ENCODE measurements at places on chromosomes 16 and 17. TPM values are rescaled to one million over a fixed set of nuclear protein-coding genes. Genes with fewer than 3 reads are reported as not detected.

GRCh38 chr17:28944862-28945741 is 6.2 kb downstream of the PHF12 start:
- H3K36me3 ChIP-seq = no peaks in the 10 kb centered on the region
- no peak overlapping the region for H3K4me3 ChIP-seq
- peaks cover 9% of the 10 kb centered on the region for H3K4me1 ChIP-seq
- H3K27me3 ChIP-seq = no peaks in the 10 kb centered on the region
- no peak overlapping the region for H3K27ac ChIP-seq

DNA sequence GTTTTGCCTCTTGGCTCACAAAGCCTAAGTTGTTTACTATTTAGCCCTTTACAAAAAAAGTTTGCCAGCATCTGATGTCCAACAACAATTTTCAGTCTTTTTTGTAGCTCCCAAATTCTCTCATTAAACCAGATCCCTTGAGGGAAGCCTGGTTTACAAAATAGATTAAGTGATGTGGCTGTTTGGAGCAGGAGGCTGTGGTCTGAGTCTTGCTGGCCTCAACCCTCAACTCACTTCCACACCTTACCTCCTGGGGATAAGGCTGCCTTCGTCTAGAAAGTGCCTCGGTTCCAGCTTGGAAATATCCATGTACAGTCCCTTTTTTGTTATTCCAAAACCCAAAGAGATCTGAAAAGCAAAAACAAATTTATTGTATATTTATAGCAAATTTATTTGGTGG is 138.4 kb downstream of the WWOX start:
- no peaks in the 10 kb centered on the region for H3K36me3 ChIP-seq
- H3K27me3 ChIP-seq = no peaks in the 10 kb centered on the region
- H3K4me1 ChIP-seq = no peaks in the 10 kb centered on the region
- H3K27ac ChIP-seq = no peak overlapping the region
- DNase-seq = no peak

The KDM6B gene
- total RNA-seq = 45.6 TPM

The CCL14 gene
- 6.8 TPM for total RNA-seq

GRCh38 chr17:12813664-12814063 is 24.4 kb downstream of the ARHGAP44 start:
- H3K36me3 ChIP-seq = no peaks in the 10 kb centered on the region
- H3K27ac ChIP-seq = no peak overlapping the region
- no peak for DNase-seq

GRCh38 chr16:29663016-29663806 is at the start of gene SPN:
SPN (plus strand) TSS chr16:29663247; CDS start chr16:29663729, 482 bp downstream.
- DNase-seq = peak; percentile 67
- no peaks in the 10 kb centered on the region for H3K27me3 ChIP-seq
- peak within 1 kb of the TSS; percentile 28 for H3K4me3 ChIP-seq
- peaks cover 14% of the 10 kb centered on the region for H3K4me1 ChIP-seq

DNA sequence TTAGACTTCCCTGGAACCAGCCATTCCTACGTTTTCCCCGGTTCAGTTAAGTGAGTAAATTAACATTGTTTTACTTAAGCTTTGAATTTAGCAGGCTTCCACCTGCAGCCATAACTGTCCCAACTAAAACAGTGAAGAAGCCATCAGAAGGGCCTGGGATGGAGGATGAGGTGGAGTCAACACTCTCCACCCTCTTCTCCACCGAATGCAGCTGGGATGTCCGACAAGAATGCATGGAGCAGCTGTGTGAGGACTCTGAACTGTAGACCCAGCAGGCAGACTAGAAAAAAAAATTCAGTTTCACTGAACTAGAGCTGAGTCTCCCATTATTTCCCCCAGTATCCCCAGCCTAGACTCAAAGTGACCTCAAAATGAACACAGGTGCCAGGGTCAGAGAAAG is 114.8 kb downstream of the C16orf95 start:
- H3K27me3 ChIP-seq = no peaks in the 10 kb centered on the region
- no peaks in the 10 kb centered on the region for H3K36me3 ChIP-seq
- no peak overlapping the region for H3K27ac ChIP-seq
- no peak overlapping the region for H3K4me3 ChIP-seq
- no peaks in the 10 kb centered on the region for H3K4me1 ChIP-seq
- DNase-seq = no peak

DNA sequence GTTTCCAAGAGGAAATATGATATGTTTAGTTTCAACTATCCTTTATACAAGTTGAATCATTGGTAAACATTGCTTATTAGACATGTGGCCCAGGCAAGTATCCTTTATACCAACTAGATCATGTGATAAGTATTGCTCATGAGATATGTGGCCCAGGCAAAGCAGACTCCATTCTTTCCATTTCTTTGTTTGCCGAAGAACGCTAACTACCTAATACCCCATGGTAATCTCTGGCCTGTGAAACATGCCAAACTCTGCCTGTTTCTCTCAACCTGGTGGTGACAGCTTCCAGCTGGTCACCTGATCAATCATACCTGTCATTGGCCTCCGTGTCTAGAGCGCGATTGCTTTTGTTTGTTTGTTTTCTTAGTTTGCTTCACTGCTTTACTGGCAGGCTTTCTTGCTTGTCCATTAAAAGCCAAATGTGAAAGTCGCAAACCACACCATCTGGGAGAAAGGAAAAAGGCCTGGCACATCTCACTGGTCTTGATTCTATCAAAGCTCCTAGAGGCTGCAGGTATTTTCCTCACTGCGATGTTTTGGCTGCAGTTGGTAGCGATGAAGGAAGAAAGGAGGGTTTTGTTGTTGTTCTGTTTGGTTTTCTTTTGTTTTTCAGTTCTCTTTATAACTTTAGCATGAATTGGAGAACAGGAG is 686.2 kb downstream of the KCNJ2 start:
- no peak overlapping the region for H3K27ac ChIP-seq
- H3K36me3 ChIP-seq = no peaks in the 10 kb centered on the region
- no peak for DNase-seq
- no peaks in the 10 kb centered on the region for H3K27me3 ChIP-seq

DNA sequence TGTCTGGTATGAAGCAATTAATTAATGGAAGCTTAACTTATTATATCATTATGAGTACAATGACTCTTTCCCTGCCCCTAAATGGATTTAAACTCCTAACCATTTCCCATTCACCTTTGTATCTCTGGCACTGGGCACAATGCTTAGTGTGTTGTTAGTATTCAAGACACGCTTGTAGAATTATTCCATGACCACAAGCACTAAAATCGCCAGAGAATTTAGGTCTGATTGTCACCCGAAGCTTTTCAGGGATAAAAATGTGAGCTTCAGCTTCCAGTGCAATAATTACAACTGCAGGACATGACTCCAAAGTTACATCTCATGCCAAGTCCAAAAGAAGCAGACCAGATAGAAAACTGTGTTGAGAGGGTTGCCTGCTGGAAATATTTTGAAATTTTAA is 101.6 kb downstream of the CDH8 start:
- no peaks in the 10 kb centered on the region for H3K27me3 ChIP-seq
- no peak overlapping the region for H3K27ac ChIP-seq
- H3K4me1 ChIP-seq = no peaks in the 10 kb centered on the region
- DNase-seq = no peak
- no peak overlapping the region for H3K4me3 ChIP-seq

DNA sequence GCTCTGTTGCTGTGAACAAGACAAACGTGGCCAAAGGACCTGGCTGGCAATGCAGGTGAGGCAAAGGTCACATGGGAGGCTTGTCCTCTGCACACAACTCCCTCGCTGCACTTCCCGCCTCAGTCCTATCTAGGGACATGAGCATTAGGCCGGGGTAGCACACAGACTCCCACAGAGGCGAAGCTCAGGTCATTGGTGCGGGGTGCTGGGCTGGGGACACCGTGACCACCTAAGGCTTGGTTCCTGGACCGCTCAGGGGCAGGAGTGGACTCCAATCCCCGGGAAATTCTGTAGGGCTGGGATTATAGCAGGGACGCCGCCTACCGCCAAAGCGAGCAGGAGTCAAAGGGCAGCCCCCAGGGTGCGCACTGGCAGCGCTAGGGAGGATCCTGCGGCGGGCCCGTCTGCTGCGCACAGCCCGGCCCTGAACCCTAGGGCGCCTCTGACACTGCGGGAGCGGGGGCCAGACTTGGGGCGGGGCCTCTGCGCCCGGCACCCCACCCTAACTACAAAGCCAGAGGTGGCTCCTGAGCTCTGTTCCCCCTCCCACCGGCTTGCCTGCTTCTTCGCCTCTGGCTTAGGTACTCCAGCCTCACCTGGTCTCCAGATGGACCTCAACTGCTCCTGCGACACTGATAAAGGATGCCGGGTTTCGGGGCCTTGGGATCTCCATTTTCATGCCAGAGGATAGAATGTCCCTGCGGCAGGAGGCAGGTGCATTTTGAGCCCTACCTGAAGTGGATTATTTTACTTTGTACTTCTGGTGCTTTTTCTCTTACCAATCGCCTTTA is 3.9 kb upstream of the MT1B start:
- no peak overlapping the region for H3K27ac ChIP-seq
- H3K4me1 ChIP-seq = peaks cover 7% of the 10 kb centered on the region
- H3K27me3 ChIP-seq = no peaks in the 10 kb centered on the region
- no peak overlapping the region for H3K4me3 ChIP-seq
- H3K36me3 ChIP-seq = no peaks in the 10 kb centered on the region
- peak; percentile 65 for DNase-seq

DNA sequence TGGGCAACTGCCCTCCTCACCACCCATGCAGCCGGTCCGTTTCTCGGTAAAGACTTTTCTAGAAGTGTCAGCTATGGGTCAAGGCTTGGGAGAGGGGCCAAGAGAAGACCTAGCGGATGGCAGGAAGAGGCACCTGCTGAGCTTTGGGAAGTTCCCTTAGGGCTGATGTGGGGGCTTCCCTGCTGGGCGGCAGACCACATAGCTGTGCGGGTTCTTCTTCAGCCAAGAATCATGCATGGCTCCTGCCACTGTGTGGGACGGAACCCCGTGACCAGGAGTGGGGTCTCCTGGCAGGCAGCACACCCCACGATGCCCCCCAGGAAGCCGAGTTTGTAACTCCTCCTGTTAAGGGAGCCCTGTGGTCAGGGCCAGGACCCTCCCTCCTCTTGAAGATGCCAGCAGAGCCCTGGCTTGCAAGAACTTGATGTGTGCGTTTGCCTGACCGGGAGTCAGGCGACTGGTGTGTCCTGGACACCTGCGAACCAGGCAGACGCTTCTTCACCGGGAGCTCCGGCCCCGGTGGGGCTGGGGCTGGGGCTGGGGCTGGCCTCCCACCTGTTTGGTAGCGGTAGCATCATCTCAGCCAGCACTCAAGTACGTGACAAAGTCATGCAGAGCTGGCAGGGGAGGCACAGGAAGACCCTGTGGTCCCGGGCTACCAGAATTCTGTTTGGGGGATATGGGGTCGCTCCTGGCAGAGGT is 17.7 kb upstream of the SLC38A10 start:
- H3K27ac ChIP-seq = no peak overlapping the region
- H3K4me1 ChIP-seq = no peaks in the 10 kb centered on the region
- H3K4me3 ChIP-seq = no peak overlapping the region
- no peak for DNase-seq
- H3K36me3 ChIP-seq = no peaks in the 10 kb centered on the region

- peak overlapping the region; percentile 12 for H3K4me3 ChIP-seq
- no peaks in the 10 kb centered on the region for H3K27me3 ChIP-seq
- H3K4me1 ChIP-seq = peaks cover 50% of the 10 kb centered on the region
- no peaks in the 10 kb centered on the region for H3K36me3 ChIP-seq
- peak; percentile 78 for DNase-seq
These were observed 27.6 kb upstream of the LASP1NB start for GRCh38 chr17:38897671-38898290.
